Left lung (tissue), 14 donors: ENCODE measurements at places on chromosomes 11 and 22. TPM values are rescaled to one million over a fixed set of nuclear protein-coding genes. Genes with fewer than 3 reads are reported as not detected.
A peak's percentile ranks its signal among the peaks of the same experiment; 100 is the strongest.

GRCh38 chr11:123562158-123562557 is 92.3 kb downstream of the SCN3B start:
- no peaks in the 10 kb centered on the region for H3K36me3 ChIP-seq
- peaks cover 32% of the 10 kb centered on the region for H3K27me3 ChIP-seq
- no peak for DNase-seq
- H3K4me3 ChIP-seq = no peak overlapping the region
- H3K4me1 ChIP-seq = no peaks in the 10 kb centered on the region
- no peak overlapping the region for H3K27ac ChIP-seq

DNA sequence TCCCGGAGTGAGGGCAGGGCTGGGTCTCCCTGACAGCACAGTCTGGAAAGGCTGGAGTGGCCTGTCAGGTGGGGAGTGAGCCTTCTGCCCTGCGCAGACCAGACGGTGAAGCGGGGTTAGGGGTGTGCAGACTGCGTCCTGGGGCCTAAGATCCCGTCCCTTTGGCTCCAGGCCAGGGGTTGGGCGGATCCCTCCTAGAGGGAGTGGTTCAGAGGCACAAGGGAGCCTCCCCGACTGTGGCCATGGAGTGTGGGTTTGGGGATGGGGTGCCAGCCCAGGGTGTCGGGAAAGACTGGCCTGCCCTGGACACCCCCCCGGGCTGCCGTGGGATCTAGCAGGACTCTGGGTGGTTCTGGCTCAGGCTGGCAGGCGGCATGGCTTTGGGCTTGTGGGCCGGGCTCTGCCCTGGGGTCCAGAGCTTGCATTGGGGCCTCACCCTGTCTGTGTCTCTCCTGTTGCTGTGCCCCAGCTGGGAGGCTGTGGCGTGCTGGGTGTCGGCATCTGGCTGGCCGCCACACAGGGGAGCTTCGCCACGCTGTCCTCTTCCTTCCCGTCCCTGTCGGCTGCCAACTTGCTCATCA is 19.5 kb downstream of the TSPAN4 start:
- peaks cover 43% of the 10 kb centered on the region for H3K36me3 ChIP-seq
- no peak overlapping the region for H3K4me3 ChIP-seq
- peaks cover 3% of the 10 kb centered on the region for H3K4me1 ChIP-seq
- DNase-seq = no peak
- H3K27me3 ChIP-seq = no peaks in the 10 kb centered on the region
- H3K27ac ChIP-seq = no peak overlapping the region

GRCh38 chr11:78190374-78190773 is 1.7 kb downstream of the USP35 start:
- H3K4me3 ChIP-seq = no peak overlapping the region
- peaks cover 54% of the 10 kb centered on the region for H3K4me1 ChIP-seq
- DNase-seq = no peak
- H3K36me3 ChIP-seq = no peaks in the 10 kb centered on the region
- H3K27ac ChIP-seq = no peak overlapping the region

The ANKK1 gene
- total RNA-seq = 0.39 TPM

GRCh38 chr11:117781627-117782026 is 15.4 kb downstream of the DSCAML1 start:
- H3K36me3 ChIP-seq = no peaks in the 10 kb centered on the region
- no peak overlapping the region for H3K27ac ChIP-seq
- no peak for DNase-seq
- no peaks in the 10 kb centered on the region for H3K4me1 ChIP-seq
- H3K27me3 ChIP-seq = no peaks in the 10 kb centered on the region
- H3K4me3 ChIP-seq = no peak overlapping the region

GRCh38 chr22:38126928-38127668 is 16.6 kb upstream of the BAIAP2L2 start:
- H3K27me3 ChIP-seq = no peaks in the 10 kb centered on the region
- no peak for DNase-seq
- H3K4me1 ChIP-seq = no peaks in the 10 kb centered on the region
- peaks cover 40% of the 10 kb centered on the region for H3K36me3 ChIP-seq
- no peak overlapping the region for H3K4me3 ChIP-seq

DNA sequence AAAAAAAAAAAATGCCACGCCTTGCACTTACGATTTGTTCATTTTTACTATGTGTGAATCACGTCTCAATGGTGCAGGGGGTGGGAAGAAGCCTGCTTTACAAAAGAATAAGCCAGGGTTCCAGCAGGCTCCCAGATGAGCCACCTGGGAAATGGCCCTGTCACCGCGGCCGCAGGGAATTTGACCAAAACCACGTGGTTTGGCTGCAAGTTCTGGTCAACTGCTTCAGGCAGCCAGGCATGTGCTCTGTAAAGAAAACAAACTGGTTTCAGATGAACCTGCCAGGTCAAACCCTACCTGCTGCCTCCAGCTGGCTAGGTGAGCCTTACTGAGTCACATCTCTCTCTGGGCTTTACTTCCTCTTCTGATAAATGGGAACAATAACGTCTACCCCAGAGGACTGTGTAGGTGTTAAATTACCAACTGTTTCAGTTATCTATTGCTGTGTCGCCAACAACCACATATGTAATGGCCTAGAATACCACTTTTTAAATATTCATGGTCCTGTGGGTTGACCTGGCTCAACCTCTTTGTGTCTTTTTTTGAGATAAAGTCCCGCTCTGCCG is 30.5 kb upstream of the GCAT start:
- H3K4me3 ChIP-seq = no peak overlapping the region
- H3K4me1 ChIP-seq = peaks cover 5% of the 10 kb centered on the region
- no peaks in the 10 kb centered on the region for H3K27me3 ChIP-seq

GRCh38 chr11:473962-474785 is 24.1 kb downstream of the PTDSS2 start:
- peaks cover 17% of the 10 kb centered on the region for H3K4me1 ChIP-seq
- H3K4me3 ChIP-seq = no peak overlapping the region
- peaks cover 2% of the 10 kb centered on the region for H3K36me3 ChIP-seq
- no peak overlapping the region for H3K27ac ChIP-seq
- DNase-seq = no peak

GRCh38 chr11:32015427-32015826 is 75.4 kb upstream of the RCN1 start:
- H3K4me1 ChIP-seq = no peaks in the 10 kb centered on the region
- no peak for DNase-seq
- no peak overlapping the region for H3K4me3 ChIP-seq
- H3K27ac ChIP-seq = no peak overlapping the region

DNA sequence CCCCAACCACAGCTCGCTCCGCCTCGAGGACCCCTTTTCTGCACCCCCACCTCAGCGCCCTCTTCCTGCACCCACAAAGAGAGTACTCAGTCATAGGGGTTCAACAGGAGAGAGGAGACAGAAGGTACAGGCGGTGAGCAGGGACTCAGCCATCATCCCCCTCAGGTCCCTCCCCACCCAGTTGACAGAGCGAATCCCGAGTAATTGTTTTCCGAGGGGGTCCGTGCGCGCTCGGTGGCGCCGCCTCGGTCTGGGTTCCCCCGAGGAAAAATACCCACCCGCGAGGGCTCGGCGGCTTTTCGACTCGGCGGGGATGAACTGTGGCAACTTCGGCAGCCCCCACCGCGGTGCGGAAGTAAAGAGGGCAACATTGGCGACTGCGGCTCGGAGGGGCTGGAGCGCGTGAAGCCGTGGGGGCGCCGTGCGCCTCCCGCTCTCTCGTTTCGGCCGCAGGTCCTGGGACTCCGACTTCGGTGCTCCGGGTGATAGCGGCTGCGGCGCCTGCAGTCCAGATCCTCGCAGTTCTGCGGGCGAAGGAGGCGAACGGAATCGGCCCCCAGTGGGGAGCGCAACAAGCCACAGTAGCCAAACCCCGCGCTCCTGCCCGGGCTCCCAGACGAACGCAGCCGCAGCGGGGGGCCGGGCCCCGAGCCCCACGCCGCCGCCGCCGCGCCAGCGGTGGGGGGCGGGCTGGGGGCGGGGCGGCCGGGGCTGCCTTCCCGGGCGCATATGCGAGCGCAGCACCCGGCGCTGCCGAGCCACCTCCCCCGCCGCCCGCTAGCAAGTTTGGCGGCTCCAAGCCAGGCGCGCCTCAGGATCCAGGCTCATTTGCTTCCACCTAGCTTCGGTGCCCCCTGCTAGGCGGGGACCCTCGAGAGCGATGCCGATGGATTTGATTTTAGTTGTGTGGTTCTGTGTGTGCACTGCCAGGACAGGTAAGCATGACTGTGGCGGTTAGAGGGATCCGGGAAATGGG is at the start of gene NELL1:
NELL1 (plus strand) TSS at position 743 of the 976 bp plus-strand sequence.
- peaks cover 8% of the 10 kb centered on the region for H3K4me1 ChIP-seq
- DNase-seq = peak; percentile 69
- no peak within 1 kb of the TSS for H3K4me3 ChIP-seq
- H3K27me3 ChIP-seq = peaks cover 46% of the 10 kb centered on the region
- no peaks in the 10 kb centered on the region for H3K36me3 ChIP-seq

The IFTAP gene
- 11.8 TPM for total RNA-seq

DNA sequence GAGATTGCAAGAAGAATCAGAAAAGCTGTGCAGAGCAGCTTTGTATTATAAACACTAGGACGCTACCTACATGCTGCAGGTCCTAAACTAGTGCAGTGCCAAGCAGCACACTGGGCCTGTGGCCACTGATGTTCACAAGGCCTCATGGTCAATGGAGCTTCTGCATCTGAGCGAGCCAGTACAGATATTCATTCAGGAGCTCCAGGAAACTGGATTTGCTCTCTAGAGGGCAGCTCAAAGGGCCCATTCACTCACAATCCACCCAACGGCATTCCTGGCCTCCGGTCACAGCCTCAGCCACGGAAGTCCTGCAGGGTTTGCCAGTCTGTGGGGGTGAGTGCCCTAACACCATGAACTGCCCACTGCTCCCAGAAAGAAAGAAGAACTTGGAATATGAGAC is 5.8 kb upstream of the TBC1D10A start:
- H3K27ac ChIP-seq = no peak overlapping the region
- H3K36me3 ChIP-seq = peaks cover 6% of the 10 kb centered on the region
- no peak overlapping the region for H3K4me3 ChIP-seq
- no peaks in the 10 kb centered on the region for H3K27me3 ChIP-seq

DNA sequence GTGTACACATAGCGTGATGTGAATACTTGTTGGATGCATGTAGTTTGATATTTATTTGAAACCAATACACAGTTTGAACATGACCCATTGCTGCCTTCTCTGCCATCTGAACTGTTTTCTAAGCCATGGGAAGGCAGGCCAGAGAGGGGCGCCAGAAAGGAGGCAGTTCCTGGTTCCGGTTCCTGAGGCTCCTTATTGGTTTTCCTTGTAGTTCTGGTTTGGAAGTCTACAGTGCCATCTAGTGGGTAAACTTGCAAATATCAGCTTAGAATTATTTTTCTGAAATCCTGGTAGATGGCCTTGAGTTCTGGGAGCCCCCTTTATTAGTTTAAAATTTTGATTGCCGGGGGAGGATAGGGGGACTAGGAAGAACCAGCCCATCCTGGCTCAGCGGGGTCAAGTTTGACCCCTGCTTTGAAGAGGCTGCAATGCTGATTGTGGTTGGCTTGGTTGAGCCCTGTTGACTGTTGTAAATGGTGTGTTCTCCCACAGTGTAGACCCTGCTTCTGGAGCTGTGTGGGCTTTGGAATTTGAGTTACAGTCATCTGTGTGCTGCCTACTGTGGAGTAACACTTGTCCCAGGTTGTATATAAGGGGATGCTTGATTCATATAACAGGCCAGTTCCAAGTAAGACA is 48.4 kb downstream of the GRAMD1B start:
- H3K36me3 ChIP-seq = no peaks in the 10 kb centered on the region
- H3K27ac ChIP-seq = peak overlapping the region; percentile 55
- DNase-seq = peak; percentile 43
- no peaks in the 10 kb centered on the region for H3K4me1 ChIP-seq

DNA sequence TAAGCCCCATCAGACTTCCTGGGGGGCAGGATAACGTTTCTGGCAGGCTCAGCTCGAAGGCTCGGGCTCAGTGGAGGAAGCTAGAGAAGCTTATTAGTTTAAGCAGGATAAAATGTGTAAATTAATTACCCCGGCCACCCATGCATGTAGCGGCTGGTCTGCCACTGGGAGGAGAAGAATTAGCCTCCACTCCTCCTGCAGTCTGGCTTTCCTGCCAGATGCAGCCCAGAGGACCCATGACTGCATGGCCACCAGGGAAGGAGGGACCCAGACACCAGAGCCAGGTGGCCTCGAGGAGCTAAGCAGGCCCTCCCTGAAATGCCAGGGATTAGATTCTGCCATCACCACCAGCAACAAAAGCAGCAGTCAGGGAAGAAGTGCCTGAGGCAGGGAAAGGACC is 32.3 kb downstream of the TRIM29 start:
- DNase-seq = no peak
- H3K36me3 ChIP-seq = no peaks in the 10 kb centered on the region
- H3K4me1 ChIP-seq = no peaks in the 10 kb centered on the region
- H3K27ac ChIP-seq = no peak overlapping the region

DNA sequence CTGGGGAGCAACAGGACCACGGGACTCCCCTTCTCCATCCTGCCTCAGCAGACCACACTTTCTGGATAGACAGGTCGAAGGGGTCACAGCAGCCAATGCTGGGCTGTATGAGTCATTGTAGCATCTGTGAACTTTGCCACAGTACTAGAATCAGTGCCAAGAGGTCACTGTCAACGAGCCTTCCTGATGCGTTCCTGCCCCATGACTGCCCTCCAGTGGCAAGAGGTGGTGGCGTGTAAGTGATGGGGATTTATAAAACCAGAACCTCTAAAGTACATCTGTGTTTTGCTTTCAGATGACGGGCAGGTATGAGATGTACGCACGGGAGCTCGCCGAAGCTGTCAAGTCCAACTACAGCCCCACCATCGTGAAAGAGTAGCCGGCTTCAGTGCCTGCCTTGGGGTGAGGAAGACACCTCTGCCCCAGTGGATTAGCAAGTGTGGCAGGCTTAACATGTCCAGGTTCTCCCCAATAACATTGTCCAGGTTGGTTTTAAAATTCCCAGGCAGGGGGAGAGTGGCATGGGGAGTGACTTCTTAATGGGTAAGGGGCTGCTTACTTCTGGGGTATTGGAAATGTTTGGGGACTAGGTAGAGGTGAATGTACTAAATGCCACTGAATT is 29.4 kb downstream of the GUCD1 start:
- H3K4me3 ChIP-seq = no peak overlapping the region
- H3K27ac ChIP-seq = no peak overlapping the region
- no peaks in the 10 kb centered on the region for H3K36me3 ChIP-seq

The IL18 gene
- 35.8 TPM for total RNA-seq

- no peak overlapping the region for H3K27ac ChIP-seq
- H3K4me3 ChIP-seq = no peak overlapping the region
- H3K4me1 ChIP-seq = no peaks in the 10 kb centered on the region
- H3K36me3 ChIP-seq = no peaks in the 10 kb centered on the region
- no peak for DNase-seq
Measured at GRCh38 chr22:40593460-40594273, 42.9 kb downstream of the MRTFA start.

The TLCD5 gene
- 6.9 TPM for total RNA-seq
